Activated CD8-positive, alpha-beta T cell treated with anti-CD3 and anti-CD28 coated beads, Interleukin-2, amount 10 ng/mL, durations not matched to agents 7 days and 5 days (primary cell): ENCODE measurements at places on chromosomes 3 and 15.

- no peak for DNase-seq
- no peak overlapping the region for H3K27ac ChIP-seq
- H3K4me1 ChIP-seq: peaks cover 2% of the 10 kb centered on the region
- H3K27me3 ChIP-seq: no peaks in the 10 kb centered on the region
- H3K4me3 ChIP-seq: no peak overlapping the region
These were observed 24.0 kb downstream of the PLXNA1 start for GRCh38 chr3:127006781-127007436.

- peaks cover 21% of the 10 kb centered on the region for H3K27me3 ChIP-seq
- peaks cover 15% of the 10 kb centered on the region for H3K4me1 ChIP-seq
- DNase-seq: peak; percentile 45
- H3K36me3 ChIP-seq: no peaks in the 10 kb centered on the region
- no peak overlapping the region for H3K27ac ChIP-seq
These were observed 655 bp downstream of the CYFIP1 start for GRCh38 chr15:22979238-22980188.

DNA sequence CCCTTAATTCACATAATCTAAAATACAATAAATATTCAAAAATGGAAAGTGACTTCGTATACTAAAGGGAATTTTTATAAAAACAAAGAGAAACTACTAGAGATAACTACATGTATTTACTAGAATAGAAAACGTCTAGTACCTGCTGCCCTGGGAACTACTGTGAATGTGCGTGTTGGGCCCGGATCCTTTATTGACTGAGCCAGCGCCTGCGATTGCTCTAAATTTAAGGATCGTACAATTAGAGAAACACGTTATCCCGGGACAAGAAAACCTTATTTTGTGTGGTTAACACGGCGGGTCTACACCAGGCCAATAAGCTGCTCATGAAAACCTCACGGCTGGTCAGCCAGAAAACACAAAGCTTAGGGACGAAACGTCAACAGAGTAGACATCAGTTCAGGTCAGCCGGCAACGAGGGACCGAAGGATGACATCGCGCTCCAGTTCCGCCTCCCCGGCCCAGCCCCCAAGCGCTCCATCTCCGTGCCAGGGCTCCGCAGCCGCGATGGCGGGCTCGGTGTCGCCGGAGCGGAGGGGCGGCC is 555 bp downstream of the TM2D3 start:
- peak overlapping the region; percentile 94 for H3K27ac ChIP-seq
- peak overlapping the region; percentile 93 for H3K4me3 ChIP-seq
- H3K27me3 ChIP-seq: no peaks in the 10 kb centered on the region
- peaks cover 28% of the 10 kb centered on the region for H3K36me3 ChIP-seq
- peaks cover 41% of the 10 kb centered on the region for H3K4me1 ChIP-seq
- no peak for DNase-seq

- no peaks in the 10 kb centered on the region for H3K4me1 ChIP-seq
- peaks cover under 1% of the 10 kb centered on the region for H3K27me3 ChIP-seq
- DNase-seq: no peak
- no peak overlapping the region for H3K27ac ChIP-seq
These were observed 230.7 kb upstream of the TMC3 start for GRCh38 chr15:81604713-81605112.
